CD4-positive, CD25-positive, alpha-beta regulatory T cell (primary cell): ENCODE measurements at places on chromosomes 2 and 18. TPM values are rescaled to one million over a fixed set of nuclear protein-coding genes. Genes with fewer than 3 reads are reported as not detected.
A peak's percentile ranks its signal among the peaks of the same experiment; 100 is the strongest.

AFF3 gene
- 10.1 TPM for total RNA-seq

ACKR3 gene
- total RNA-seq: 3.0 TPM

RESP18 gene
- not detected for total RNA-seq

BABAM2 gene
- 42.9 TPM for total RNA-seq

GREB1 gene
- 0.35 TPM for total RNA-seq

SULT1C4 gene
- total RNA-seq: 0.62 TPM

EML6 gene
- 0.59 TPM for total RNA-seq

GRCh38 chr2:233481368-233482142, 85.0 kb downstream of the USP40 start:
- no peaks in the 10 kb centered on the region for H3K27me3 ChIP-seq
- peaks cover 9% of the 10 kb centered on the region for H3K36me3 ChIP-seq
- no peak overlapping the region for H3K4me3 ChIP-seq
- DNase-seq: no peak

DNA sequence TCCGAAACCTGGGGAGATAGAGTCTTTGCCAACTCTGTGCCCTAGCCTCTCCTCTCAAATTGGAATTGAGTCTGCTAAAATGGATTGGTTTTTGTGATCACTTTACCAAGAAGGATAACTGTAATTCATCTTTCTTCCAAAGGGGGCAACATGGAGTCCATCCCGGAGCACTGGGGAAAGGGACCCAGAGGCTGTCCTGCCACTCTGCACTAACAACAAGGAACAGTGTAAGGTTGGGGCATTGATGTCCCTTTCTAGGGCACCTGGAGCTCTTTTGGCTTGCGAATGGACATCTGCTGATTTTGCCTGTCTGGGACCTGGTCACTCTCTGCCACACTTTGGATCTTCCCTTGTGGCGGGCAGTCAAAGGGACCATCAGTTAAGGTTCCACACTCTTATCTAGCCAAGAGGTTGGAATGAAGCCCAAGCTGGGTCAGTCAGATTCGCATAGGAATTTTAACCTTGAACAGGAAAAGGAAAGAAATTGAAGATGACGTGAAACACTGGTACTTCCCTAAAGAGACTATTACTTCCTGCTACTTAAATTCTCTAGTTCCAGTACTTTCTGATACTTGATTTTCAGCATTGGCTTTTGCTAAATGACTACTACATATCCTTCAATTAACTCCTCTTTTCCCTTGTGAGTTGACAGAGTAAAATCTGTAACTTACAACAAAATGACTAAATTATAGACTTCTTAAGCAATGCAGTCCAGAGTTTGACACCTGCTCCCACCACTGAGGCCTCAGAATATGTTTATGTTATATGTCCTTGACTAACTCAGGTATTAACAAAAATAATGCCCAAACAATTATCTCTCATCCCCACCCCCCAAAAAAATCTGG, 64.7 kb upstream of the KLF7 start:
- H3K4me3 ChIP-seq: no peak overlapping the region
- no peak for DNase-seq
- H3K27ac ChIP-seq: no peak overlapping the region
- H3K4me1 ChIP-seq: no peaks in the 10 kb centered on the region
- no peaks in the 10 kb centered on the region for H3K36me3 ChIP-seq

- no peaks in the 10 kb centered on the region for H3K27me3 ChIP-seq
- DNase-seq: no peak
- no peak overlapping the region for H3K4me3 ChIP-seq
- H3K4me1 ChIP-seq: no peaks in the 10 kb centered on the region
- no peaks in the 10 kb centered on the region for H3K36me3 ChIP-seq
- no peak overlapping the region for H3K27ac ChIP-seq
Observed at GRCh38 chr2:79788952-79789651, 276.3 kb downstream of the CTNNA2 start.

DNA sequence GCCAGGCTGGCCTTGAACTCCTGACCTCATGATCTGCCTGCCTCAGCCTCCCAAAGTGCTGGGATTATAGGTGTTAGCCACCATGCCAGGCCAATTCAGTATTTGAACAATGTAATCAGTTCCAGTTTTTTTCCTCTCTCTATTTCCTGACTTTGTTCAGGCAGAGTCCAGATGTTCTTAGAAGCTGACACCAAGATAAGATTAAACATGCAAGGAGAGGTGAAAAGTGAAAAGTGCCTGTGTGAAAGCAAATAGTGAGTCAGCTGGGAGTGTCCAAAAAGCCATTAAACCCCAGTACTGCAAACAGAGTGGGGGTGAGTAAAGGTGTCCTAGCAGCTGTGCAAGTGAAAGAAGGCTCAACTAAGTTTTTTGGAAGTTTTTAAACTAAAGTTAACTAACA, 231.5 kb downstream of the PTH2R start:
- H3K27me3 ChIP-seq: no peaks in the 10 kb centered on the region
- no peak overlapping the region for H3K4me3 ChIP-seq
- no peak overlapping the region for H3K27ac ChIP-seq
- no peak for DNase-seq
- no peaks in the 10 kb centered on the region for H3K36me3 ChIP-seq
- H3K4me1 ChIP-seq: no peaks in the 10 kb centered on the region

DNA sequence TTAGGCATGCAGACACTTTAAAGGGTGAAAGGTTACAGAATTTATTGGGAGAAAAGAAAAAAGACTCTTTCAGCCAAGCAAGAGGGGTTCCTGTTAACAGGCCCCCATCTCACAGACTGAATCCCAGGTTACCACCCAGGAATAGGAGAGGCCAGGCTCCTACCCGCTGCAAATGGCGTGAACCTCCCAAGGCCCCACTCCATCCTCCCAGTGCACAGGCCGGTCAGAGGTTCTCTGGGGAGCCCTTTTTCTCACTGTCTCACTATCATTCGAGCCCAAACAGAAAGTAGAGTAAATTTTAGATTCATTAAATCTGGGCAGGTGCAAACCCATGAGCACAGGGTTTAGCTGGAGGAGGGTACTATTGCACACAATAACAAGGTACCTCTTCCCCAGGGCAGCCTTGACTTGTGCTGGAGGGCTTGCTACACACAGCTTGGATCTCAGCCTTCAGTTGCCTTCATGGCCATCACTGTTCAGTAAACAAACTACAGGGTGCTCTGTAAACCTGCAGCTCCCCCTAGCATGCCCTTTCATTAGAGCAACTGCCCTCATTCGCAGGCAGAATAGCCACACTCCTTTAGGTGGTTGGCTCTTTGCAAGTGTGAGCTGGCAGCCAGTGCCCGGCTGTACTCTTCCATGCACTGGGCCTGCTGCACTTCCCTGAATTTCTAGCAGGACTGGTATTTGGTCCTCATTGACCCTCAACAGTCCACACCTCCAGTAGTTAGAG, 7.3 kb upstream of the PLEK start:
- H3K4me1 ChIP-seq: no peaks in the 10 kb centered on the region
- H3K27ac ChIP-seq: no peak overlapping the region
- H3K4me3 ChIP-seq: no peak overlapping the region

- DNase-seq: no peak
- H3K27me3 ChIP-seq: no peaks in the 10 kb centered on the region
- H3K27ac ChIP-seq: no peak overlapping the region
- no peak overlapping the region for H3K4me3 ChIP-seq
- H3K36me3 ChIP-seq: no peaks in the 10 kb centered on the region
Observed at GRCh38 chr2:83944191-83944590, 514.9 kb downstream of the SUCLG1 start.

GRCh38 chr2:155379494-155379893, 681.0 kb downstream of the KCNJ3 start:
- no peaks in the 10 kb centered on the region for H3K36me3 ChIP-seq
- no peaks in the 10 kb centered on the region for H3K27me3 ChIP-seq
- H3K27ac ChIP-seq: no peak overlapping the region
- DNase-seq: no peak

DNA sequence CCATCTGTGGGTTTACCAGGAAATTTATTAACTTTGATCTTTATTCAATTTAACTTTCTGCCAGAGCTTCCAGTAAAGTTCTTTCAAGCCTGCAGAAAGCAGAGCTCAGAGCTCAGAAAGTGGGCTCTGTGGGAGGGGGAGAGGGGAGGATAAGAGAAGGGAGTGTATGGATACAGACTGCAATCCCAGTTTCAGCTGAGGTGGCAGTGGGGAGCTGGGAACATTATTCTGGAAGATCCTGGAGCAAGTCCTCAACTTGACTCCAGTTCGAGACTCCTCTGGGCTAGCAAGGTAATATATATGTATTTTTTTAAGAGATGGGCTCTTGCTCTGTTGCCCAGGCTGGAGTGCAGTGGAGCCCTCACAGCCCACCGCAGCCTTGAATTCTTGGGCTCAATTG, 108.9 kb upstream of the NABP1 start:
- no peak for DNase-seq
- H3K27ac ChIP-seq: no peak overlapping the region
- no peaks in the 10 kb centered on the region for H3K36me3 ChIP-seq
- H3K27me3 ChIP-seq: peaks cover 8% of the 10 kb centered on the region

DNA sequence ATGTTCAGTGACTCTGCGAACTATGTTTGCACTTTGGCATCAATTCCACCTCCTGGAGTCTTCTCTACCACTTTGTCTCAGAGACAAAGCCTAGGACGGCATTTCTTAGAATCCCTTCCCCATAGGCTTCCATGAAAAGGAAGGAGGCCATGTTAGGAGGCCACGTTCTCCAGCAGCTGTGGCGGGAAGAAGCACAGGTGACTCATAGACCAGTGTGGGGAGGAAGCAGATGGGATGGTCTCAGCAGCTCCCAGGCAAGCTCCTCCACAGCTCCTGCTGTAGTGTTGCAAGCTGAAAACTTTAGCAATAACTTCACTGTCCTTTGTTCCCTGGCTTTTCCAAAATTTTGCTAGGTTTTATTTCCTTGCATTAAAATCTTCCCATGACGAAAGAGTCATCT, 781.3 kb upstream of the ID2 start:
- no peaks in the 10 kb centered on the region for H3K4me1 ChIP-seq
- H3K27ac ChIP-seq: no peak overlapping the region
- DNase-seq: no peak
- H3K4me3 ChIP-seq: no peak overlapping the region

DNA sequence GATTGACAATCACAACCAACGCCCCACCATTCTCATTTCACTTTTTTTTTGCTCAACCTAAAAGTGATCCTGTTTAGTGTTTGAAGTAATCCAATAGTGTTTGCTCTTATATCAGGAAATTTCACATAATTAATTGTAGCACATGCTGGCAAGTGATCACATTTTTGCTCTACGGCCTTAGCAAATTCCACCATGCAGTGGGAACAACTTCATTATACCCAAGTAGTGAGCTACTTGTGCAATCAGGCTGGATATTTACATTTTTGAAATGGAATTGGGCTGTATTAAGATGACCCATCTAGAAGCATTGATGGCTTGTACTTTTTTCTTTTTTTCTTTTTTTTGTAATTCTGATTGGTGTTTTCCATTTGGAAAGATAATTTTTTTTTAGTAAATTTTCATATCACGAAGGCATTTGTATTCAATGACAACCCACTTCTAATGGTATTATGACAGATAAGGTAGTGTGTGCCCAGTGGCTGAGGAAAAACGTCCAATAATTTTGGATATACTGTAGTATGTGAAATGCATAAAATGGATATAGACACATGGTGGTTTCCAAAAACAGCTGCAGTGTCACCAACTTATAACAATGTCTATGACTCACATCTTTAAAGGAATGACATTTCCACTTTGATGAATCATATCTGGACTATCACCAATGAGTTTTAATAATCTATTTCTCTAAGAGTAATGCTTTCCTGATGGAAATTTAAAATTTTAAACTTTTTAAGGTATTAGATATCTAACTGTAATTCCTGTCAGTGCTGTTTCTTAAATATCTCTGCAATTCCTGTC, 130.6 kb downstream of the COL6A3 start:
- no peaks in the 10 kb centered on the region for H3K36me3 ChIP-seq
- H3K4me1 ChIP-seq: no peaks in the 10 kb centered on the region
- no peak for DNase-seq
- H3K27ac ChIP-seq: no peak overlapping the region
- H3K27me3 ChIP-seq: peaks cover 2% of the 10 kb centered on the region
- no peak overlapping the region for H3K4me3 ChIP-seq

DNA sequence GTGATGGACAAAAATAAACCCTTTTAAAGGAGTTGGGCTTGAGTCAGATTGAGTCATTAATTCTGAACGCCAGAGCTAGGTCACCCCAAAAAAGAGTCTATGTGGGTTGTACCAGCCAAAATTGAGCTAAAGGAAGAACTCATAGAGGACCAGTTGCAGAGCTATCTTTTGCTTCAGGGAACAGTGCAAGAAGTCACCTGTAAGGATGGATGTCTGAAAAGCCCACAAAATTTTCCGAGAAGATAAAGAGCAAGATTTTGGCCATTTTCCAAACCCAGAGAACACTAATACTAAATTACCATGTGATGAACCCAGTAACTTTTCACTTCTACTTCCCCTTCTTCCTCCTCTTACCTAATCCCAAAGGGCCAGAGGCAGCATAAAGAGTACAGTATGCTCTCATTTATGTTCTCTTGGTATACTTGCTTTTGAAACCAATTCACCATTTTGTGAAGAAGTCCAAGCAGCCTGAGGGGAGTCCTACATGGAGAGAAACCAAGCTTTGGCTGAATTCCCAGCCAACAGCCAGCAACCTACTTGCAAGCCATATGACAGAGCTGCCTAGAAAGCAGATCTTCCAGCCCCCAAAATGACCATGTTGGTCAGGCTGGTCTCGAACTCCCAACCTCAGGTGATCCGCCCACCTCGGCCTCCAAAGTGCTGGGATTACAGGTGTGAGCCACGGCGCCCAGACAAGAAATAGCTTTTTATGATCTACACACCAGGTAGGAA, 551.7 kb downstream of the SATB2 start:
- H3K36me3 ChIP-seq: no peaks in the 10 kb centered on the region
- H3K27ac ChIP-seq: no peak overlapping the region
- no peaks in the 10 kb centered on the region for H3K27me3 ChIP-seq
- H3K4me3 ChIP-seq: no peak overlapping the region

GRCh38 chr2:161139098-161139987, 20.9 kb upstream of the TANK start:
- no peaks in the 10 kb centered on the region for H3K27me3 ChIP-seq
- H3K27ac ChIP-seq: peak overlapping the region; percentile 91
- H3K36me3 ChIP-seq: no peaks in the 10 kb centered on the region
- peaks cover 50% of the 10 kb centered on the region for H3K4me1 ChIP-seq
